Natural killer cell treated with Interleukin-12 subunit alpha and Interleukin-12 subunit beta and Interleukin-15 and Interleukin-18, amount 100 ng/mL, for 72 hours (primary cell): ENCODE measurements at places on chromosomes 2 and 18. TPM values are rescaled to one million over a fixed set of nuclear protein-coding genes. Genes with fewer than 3 reads are reported as not detected.

The CCT7 gene
- 417 TPM for total RNA-seq

The SCN2A gene
- not detected for total RNA-seq

- DNase-seq = no peak
Measured at GRCh38 chr2:7915302-7916091, 766.4 kb upstream of the ID2 start.

DNA sequence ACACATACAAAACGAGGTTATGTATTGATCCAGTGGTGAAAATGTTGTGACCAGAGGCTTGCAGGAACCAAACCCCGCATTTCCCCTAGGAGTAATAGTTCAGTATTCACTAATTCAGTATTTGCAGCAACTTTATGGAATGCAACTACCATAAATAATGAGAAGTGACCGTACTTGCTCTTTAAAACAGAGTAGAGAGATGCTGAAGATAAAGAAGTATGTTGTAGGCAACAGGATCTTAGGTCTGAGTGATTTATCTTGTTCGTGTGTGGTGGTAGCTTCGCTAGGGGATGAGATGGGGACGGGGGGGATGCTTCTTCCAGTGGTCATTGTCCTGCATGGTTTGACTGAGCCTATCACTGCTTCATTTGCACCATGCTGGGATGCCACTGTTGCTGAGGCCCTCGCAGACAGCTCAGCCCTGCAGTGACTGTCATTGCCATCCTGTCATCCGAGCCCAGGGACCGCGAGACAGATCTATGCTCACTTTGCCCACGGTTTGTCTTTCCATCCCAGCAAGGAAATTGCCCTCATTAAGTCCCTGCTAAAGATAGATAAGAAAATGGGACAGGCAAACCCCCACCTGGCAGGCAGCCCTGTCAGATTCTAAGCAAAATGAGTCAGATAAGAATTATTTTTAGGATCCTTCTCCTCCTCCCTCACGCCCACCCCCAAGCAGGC, 181.3 kb downstream of the CTIF start:
- no peak for DNase-seq
